ENCODE measurements at places on chromosomes 2 and 18. TPM values are rescaled to one million over a fixed set of nuclear protein-coding genes. Genes with fewer than 3 reads are reported as not detected.

RGPD3 gene
- 0.38 TPM for total RNA-seq

CCDC74A gene
- 11.8 TPM for total RNA-seq

C1GALT1C1L gene
- total RNA-seq = not detected

- no peak overlapping the region for H3K27ac ChIP-seq
- no peaks in the 10 kb centered on the region for H3K27me3 ChIP-seq
- DNase-seq = no peak
- no peaks in the 10 kb centered on the region for H3K36me3 ChIP-seq
- no peaks in the 10 kb centered on the region for H3K4me1 ChIP-seq
- H3K4me3 ChIP-seq = no peak overlapping the region
Observed at GRCh38 chr2:48874282-48874681, 118.8 kb upstream of the LHCGR start.

GRCh38 chr2:174169372-174169771, 79.0 kb downstream of the OLA1 start:
- no peak overlapping the region for H3K27ac ChIP-seq
- H3K4me3 ChIP-seq = no peak overlapping the region
- H3K4me1 ChIP-seq = peaks cover 1% of the 10 kb centered on the region
- H3K27me3 ChIP-seq = no peaks in the 10 kb centered on the region

DNA sequence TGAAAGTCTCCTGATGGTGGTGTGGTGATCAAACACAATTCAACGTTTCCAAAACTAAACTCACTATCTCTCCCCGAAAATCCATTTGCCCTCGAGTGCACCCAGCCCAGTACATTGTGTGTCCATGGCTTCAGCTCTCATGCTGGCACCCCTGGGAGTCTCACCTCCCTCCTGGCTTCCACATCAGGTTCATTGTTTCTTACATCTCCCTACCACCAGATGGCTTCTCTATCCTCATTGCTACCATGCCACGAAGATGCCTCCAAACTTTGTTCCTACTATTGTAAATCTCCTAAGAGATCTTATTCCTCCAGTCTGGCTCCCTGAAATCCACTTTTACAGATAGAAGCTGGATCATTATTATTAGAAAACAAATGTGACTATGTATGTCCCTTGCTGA, 197.0 kb downstream of the MYT1L start:
- H3K4me3 ChIP-seq = no peak overlapping the region
- no peaks in the 10 kb centered on the region for H3K36me3 ChIP-seq
- no peak overlapping the region for H3K27ac ChIP-seq
- no peaks in the 10 kb centered on the region for H3K4me1 ChIP-seq
- peaks cover 8% of the 10 kb centered on the region for H3K27me3 ChIP-seq

GRCh38 chr2:72605836-72606442, 219.9 kb downstream of the EXOC6B start:
- no peak for DNase-seq
- peaks cover 9% of the 10 kb centered on the region for H3K4me1 ChIP-seq
- no peaks in the 10 kb centered on the region for H3K27me3 ChIP-seq
- H3K36me3 ChIP-seq = peaks cover 19% of the 10 kb centered on the region

GRCh38 chr2:174005801-174006419, 40.7 kb upstream of the SP3 start:
- H3K4me3 ChIP-seq = no peak overlapping the region
- H3K36me3 ChIP-seq = no peaks in the 10 kb centered on the region
- peaks cover 33% of the 10 kb centered on the region for H3K4me1 ChIP-seq
- H3K27me3 ChIP-seq = peaks cover 34% of the 10 kb centered on the region

DNA sequence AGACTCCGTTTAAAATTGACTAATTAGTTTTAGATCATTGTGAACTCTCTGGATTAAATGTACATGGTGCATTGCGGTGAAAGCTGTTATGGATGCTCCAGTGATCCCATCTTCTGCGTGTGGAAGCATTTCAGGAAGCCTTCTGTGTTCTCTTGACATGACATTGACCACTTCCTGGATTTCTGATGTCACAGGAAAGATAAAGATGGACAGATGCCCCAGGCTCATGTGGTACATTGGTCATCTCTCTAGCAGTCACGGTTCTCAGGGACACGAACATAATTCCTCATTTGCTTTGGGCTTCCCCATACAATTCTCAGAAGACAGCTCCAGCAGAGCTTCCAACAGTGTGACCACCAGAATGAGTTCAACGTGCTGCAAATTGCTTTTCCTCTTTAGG, 26.9 kb downstream of the AGAP1 start:
- no peaks in the 10 kb centered on the region for H3K27me3 ChIP-seq
- no peak overlapping the region for H3K4me3 ChIP-seq
- no peak overlapping the region for H3K27ac ChIP-seq
- DNase-seq = no peak

Measured in progenitor cell of endocrine pancreas (in vitro differentiated cells).